ENCODE measurements at places on chromosomes 4 and X.

DNA sequence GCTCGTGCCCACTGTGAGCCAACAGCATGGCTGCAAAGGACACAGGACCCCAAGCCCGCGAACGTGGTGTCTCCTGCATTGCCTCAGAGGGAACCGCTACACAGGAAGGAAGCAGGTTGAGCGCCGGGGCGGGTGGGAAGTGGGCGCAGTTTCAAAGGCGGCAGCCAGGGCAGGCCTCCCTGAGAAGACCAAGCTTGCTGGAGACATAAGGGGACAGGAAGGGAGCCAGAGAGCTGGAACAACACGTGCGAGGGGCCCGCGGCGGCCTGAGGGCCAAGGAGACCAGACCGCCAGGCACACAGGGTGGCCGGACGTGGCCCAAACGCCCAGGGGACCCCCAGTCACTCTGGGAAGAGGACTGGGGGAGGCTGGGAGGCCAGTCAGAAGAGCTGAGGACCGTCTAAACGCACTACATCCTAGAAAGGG is 32.0 kb downstream of the CTBP1 start:
- peak; percentile 79 for DNase-seq

DNA sequence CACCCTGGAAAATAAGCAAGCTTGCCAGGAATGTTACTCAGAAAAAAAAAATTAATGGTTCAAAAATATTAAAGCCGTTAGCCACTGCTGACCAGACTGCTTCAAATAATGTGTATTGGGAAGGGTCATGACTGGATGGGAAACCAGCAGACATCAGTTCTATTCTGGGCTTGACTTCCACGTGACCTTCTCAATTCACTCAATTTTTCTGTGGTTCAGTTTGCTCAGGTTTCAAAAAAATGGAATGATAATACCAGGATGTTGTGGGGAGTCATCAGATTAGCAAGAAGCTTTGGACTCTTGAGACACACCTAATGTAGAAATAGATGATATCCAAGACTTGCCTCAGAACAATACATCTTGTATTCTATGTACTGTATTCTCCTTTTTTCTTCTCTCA is 541.9 kb upstream of the BOD1L1 start:
- DNase-seq = no peak

DNA sequence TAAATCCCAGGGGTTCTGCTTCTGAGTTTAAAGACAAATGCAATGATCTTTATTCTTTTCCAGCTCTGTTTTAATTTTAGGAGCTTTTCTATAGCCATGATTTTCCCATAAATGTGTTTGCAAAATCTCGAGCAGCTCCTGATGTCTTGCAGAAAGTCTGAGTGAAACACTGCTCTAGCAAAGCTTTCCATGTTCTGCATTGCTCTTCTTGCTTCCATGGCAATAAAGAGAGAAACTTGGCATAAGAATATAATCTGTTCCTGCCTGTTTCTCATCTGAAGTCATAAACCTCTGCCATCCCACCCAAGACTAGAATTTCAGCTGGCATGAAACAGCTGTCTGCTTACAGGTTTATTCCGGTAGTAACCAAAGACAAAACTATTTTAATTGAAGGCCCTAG is 254.5 kb downstream of the SPRY1 start:
- no peak for DNase-seq

GRCh38 chr4:72895408-72895807 is 174.1 kb downstream of the COX18 start:
- no peak for DNase-seq
